Progenitor cell of endocrine pancreas (in vitro differentiated cells): ENCODE measurements at places on chromosomes 1 and 21. TPM values are rescaled to one million over a fixed set of nuclear protein-coding genes. Genes with fewer than 3 reads are reported as not detected.

DNA sequence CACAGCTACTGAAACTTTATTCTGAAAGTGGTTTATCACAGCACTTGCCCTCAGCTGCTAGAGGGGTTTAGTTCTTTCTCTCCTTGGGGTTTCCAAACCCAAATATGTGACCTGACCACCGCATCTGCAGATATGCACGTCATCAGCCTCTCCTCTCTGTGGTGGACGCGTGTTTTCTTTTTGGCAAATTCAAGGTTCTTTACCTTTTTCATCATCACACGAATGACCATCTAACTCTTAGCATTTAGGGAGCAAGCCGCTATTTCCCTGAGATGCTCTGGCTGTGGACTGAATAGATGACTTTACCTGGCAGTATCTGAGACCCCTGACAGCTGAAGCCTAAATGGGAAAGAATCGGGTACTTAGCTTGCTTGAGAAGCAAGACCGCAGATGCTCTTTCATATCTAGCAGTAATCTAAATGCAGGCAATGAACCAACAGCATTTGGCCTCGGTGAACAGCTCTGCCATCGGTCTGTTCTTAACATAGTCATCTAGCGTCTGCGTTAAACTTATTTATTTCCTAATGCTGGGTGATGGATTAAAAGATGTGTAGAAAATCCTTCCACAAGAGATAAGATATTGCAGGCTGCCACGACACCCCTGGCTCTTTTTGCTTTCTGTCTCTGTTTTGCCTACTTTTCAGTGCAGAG is 463.4 kb downstream of the CAMTA1 start:
- DNase-seq, result no peak

SH2D1B gene
- not detected in 2 replicates for total RNA-seq

DNA sequence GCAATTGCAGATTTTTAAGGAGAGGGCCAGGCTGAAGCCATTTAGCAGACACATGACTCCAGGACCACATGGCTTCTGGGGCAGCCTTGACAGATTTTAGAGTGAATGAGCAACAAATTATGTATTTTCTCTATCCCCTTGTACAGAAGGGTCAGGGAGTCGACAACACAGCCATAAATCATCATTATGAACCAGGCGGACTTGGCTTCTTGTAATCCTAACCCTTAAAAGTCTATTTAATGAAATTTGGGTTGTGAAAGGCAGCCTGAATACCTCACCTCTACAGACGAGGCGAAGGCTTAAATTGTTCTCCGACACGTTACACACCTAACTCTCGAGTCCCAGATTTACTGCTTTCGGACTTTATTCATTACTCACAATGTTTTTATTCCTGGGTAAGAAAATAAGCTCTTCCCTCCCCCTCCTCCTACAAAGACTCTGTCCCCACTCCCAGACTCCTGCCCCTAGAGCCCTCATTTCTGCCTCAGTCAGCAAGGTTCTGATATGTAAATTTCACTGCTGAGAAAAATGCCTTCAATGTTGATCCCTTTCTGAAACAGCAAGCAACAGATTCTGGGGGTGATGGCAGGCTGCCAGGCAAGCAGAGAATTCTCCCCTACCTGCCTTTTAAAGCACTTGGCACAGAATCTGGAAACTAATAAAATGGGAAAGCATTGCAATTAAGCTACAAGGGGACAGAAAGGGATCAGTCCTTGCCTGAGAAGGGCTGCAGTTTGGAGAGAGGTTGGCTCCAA is 51.6 kb downstream of the PLPP3 start:
- no peak for DNase-seq

- no peak for DNase-seq
Observed at GRCh38 chr1:117138106-117138505, 16.6 kb upstream of the TRIM45 start.

DNA sequence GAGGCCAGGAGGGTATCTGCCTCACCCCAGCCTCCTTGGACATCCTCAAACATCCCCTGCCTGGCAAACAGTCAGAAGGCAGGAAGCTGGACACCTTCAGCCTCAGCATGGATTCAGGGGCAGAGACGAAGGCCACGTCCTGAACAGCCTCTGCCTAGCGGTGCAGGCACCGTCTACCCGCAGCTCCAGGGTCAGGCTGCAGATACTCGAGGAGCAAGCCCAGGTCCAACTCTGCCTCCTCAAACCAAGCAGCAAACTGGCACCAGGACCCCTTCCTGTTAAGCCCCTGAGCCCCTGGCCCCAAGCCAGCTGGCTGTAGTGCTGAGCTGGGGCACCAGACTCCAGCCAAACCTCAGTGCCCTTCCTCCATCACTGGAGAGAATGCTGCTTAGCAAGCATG is 494.7 kb downstream of the NPHP4 start:
- DNase-seq, result no peak

CFAP74 gene
- total RNA-seq, result 0.36 and 0.93 TPM in 2 replicates

GRCh38 chr21:35510294-35510693 is 461.2 kb upstream of the RUNX1 start:
- no peak for DNase-seq

ZBTB8A gene
- 8.9 and 10.8 TPM in 2 replicates for total RNA-seq

DNA sequence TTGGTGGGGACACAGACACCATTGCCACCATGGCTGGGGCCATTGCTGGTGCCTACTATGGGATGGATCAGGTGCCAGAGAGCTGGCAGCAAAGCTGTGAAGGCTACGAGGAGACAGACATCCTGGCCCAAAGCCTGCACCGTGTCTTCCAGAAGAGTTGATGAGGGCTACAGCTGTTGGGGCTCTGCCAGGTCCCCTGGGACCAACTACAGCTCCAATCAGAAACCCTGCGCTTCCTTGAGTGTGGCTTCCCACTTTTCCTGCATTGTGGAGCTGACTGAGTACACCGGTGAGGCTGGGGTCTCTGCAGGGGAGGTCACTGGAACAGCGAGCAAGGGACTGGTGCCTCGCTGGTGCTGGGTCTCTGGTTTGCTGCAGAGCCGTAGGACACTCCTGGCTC is 4.5 kb downstream of the ADPRS start:
- no peak for DNase-seq

DNA sequence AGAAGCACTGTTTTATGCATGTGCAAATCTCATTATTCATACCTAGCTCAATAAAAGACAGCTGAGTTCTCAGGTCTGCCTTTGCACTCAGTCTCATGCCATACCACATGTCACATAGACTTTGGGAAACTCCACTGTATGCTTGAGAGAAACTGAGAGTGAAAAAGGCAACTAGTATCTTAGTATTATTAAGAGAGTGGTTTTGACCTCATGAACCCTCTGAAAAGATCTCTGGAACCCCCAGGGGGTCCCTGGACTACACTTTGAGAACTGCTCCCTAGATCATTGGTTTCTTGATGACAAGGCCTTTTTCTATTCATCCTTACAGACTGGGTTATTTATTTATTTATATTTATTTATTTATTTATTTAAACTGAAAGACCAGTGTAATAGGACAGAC is 3.7 kb upstream of the RHEX start:
- no peak for DNase-seq

DNA sequence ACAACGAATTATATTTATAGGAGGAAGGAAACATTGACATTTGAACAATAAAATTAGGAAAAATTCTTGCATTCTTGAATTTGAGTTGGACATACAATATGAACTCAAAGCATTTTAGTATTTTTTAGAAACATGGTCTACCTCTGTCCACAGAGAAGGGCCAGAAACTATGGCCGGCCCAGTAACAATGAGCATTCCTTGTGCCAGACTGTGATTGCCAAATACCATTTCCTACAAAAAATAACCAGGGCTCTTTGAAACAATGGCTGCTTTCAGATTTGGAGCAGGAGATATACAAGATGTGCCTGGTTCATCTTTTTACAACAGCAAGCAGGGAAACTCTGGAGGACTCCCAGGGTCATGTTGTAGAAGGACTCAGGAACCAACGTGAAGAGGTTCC is 38.4 kb downstream of the NOS1AP start:
- DNase-seq, result no peak

- DNase-seq, result peak; percentile 51
Observed at GRCh38 chr1:25799935-25800702, at the start of gene SELENON. TSS of gene SELENON (plus strand) at chr1:25800193. CDS start at chr1:25800231, 38 bp downstream.

OR2T12 gene
- not detected in 2 replicates for total RNA-seq

DNA sequence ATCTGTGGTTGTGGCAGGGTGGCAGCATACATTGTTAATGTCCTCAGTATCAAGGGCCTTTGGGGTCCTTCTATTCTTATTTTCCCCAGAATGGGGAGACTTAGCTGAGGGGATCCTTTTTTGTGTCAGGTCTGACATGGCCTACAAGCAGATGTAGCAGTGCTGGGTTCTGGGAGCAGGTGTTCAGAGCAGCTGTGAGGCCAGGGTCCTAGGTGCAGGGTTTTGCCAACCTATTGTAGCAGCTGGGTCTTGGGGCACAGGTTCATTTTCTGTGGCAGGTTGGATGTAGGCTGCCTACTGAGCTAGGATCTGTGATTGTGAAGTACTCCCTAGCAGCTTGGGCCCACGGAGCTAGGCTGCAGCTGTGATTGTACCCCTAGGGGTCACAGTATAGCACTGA is 60.1 kb downstream of the DIPK1A start:
- no peak for DNase-seq

GRCh38 chr1:246727594-246727993 is 3.4 kb downstream of the SCCPDH start:
- DNase-seq, result no peak

GRCh38 chr1:59878370-59878769 is 48.2 kb downstream of the CYP2J2 start:
- DNase-seq, result no peak

DNA sequence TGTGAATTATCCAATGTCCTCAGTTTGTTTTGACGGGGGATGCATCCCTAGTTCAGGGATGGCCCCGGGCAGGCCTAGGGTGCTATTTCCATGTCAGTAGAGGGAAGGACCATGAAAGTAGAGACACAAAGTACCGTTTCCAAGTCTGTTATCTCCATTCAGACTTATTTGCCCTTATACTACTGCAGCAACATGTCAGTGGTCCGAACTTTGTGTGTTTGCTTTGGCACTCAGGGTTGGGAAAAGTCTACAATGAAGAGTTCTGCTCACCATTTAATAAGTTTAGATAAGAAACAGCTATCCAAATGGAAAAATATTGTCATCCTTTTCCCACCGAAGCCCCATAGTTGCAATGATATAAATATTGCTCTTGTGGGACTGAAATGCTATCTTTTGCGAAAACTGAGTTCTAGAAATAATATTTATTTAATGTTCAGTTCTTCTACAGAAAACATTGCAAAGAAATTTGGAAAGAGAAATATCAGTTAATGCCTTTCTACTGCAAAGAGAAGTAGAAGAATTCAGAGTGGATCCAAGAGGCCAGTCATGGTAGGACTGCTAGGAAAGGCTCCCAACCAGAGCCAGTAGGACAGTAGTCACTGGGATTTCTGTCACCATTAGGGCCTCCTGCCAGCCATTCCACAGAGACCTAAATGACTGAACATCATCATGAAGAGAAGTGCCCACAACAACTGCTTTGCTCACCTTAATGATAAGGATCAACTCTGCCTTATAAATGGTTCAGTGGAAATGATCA is 11.5 kb upstream of the AGT start:
- DNase-seq, result no peak

RXFP4 gene
- total RNA-seq, result not detected in 2 replicates

- no peak for DNase-seq
Observed at GRCh38 chr1:234840253-234840652, 230.3 kb upstream of the IRF2BP2 start.

DNA sequence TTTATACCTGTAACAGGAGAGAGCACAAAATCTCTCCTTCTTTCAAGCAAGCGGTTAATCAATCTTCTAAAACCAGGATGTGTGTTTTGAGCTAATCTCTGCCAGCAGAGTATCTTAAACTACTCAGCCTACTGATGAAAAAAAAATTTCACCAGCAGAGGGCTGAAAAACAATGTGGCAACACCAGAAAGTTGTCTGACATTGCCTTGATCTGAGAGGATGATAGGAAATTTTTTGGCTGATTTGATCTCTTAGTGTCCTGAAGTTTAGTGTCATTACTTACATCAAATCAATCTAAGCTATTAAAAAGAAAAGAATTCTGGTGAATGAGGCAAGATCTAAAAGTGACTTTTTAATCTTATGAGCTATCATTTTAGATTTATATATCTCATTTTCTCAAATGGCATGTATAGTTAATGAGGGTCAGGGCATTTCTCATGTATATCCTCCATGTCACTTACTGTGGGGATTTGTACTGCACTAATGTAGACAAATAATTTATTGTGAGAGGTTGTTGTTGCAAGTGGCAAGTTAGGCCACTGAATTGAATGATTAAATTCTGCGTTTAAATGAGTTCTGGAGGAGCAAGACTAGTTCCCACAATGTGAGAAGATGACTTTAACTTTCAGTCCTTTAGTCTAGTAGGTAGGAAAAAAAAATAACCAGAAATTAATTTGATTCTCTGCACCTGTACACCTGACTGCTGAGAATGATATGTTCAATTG is 10.9 kb downstream of the ADAMTS1 start:
- no peak for DNase-seq

- no peak for DNase-seq
Observed at GRCh38 chr21:46665566-46665965, 30.1 kb downstream of the PRMT2 start.

PLA2G2C gene
- not detected in 2 replicates for total RNA-seq

DNA sequence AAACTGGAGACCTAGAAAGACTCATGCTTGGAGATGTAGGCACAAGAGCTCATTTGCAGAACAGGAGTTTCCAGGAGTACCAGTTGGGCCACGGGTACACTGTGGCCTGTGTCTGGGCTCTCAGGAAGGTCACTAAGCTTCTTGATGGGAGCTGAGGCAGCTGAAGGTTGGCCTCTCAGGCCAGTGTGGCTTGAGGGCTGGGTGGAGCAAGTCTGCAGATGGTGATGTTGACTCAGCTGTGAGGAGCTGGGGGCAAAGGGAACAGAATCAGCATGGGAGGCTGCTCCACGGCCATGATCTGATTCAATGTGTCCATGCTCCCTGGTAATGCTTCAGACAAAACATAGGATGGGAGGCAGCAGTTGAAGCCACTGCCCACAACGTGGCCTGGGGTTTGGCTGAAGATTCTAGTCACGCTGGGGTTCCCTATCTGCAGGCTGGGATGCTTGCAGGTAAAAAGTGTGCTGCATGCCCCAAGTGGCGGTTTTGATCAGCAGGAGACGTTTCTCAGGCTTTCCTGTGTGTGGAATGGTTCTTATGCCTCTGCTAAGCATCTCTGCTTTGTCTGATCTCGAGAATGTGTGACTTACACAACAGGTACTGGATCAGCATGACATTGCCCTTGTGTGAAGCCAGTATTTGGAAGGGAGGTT is 15.4 kb upstream of the TENT5C start:
- no peak for DNase-seq

GOLT1A gene
- total RNA-seq, result 4.2 and 5.0 TPM in 2 replicates

LINGO4 gene
- total RNA-seq, result not detected in 2 replicates

- no peak for DNase-seq
Observed at GRCh38 chr1:29209173-29209572, 21.6 kb downstream of the MECR start.

IL19 gene
- not detected in 2 replicates for total RNA-seq
